ENCODE measurements at places on chromosomes 5 and 9.

DNA sequence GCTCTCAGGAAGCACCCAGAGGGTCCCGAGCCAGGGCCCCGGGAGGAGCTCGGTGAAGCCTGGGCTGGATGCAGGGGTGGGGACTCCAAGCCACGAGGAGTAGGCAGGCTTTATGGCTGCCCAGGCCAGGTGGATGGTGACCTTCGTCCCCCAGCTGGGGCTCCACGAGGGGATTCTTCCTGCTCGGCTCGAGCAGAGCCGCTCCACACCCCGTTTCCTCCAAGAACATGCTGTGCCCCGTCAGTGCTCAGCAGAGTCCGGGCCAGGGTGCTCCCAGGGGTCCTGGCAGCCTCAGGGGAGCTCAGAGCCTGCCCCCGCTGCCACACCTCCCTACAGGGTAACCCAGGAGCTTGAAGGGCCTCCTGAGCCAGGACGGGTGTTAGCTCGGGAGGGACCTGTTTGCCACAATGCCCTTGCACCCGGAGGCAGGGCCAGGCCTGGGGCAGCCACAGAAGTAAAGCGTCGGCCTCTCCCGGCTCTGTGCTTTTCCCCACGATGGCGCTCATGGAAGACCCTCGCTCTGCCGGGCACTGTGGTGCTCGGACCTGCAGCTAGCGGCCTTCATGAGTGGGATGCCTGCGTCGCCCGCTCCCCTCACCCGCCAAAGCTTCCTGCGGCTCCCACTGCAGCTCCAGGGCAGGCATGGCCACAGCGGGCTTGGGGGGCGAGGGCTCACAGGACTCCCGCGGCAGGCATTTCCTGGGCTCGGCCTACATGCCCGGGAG is 86.8 kb downstream of the KCNT1 start:
- H3K27me3 ChIP-seq = peaks cover 3% of the 10 kb centered on the region
- no peak for DNase-seq
- H3K4me3 ChIP-seq = no peak overlapping the region
- H3K4me1 ChIP-seq = no peaks in the 10 kb centered on the region
- H3K36me3 ChIP-seq = no peaks in the 10 kb centered on the region

- H3K4me3 ChIP-seq = no peak overlapping the region
- H3K4me1 ChIP-seq = no peaks in the 10 kb centered on the region
- no peak overlapping the region for H3K27ac ChIP-seq
- DNase-seq = no peak
These were observed 494.5 kb upstream of the GRAMD2B start for GRCh38 chr5:125928663-125929062.

DNA sequence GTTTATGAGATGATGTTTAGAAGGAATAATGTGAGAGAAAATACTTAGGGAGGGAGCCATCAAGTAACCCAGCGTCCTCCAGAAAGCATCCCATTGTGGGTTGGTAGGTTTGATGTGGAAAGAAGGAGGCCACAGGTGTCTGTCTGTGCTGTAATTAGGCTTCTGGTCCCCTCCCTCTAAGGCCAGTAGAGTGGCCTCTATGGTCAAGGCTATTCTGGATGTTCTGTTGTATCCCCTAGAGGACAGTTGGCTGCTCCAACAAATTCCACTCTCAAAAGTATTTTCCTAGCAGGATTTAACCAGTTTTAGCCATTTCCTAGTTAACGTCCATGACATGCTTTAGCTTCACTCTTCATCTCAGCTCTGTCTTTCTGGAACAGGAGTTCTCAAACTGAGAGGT is 106.5 kb downstream of the EGFLAM start:
- H3K36me3 ChIP-seq = no peaks in the 10 kb centered on the region
- no peak overlapping the region for H3K4me3 ChIP-seq
- no peak overlapping the region for H3K27ac ChIP-seq
- H3K4me1 ChIP-seq = no peaks in the 10 kb centered on the region
- DNase-seq = no peak

- no peaks in the 10 kb centered on the region for H3K36me3 ChIP-seq
- no peak for DNase-seq
- no peak overlapping the region for H3K27ac ChIP-seq
- H3K4me3 ChIP-seq = no peak overlapping the region
These were observed 6.8 kb upstream of the PRUNE2 start for GRCh38 chr9:76912636-76913275.

- H3K27me3 ChIP-seq = peaks cover 4% of the 10 kb centered on the region
- no peak overlapping the region for H3K27ac ChIP-seq
- H3K4me1 ChIP-seq = no peaks in the 10 kb centered on the region
- H3K4me3 ChIP-seq = no peak overlapping the region
These were observed 61.9 kb upstream of the GHR start for GRCh38 chr5:42361315-42361688.

DNA sequence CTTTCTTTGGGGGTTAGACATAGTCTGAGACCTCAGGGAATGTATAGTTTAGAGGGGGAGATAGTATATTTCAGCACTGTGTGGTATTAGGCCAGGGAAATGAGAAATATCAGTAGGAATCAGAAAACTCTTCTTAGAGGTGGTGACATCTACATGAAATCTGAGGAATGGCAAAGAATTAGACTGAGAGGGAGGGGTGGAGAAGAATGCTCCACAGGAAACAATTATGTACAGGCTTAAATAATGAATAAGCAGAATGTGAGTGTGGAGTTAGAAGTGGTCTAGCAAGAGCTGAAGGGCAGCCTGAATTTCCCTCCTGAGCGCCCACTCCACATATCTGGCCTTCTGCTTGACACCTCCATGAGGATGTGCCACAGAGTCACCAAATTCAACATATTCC is 3.6 kb upstream of the MACIR start:
- no peaks in the 10 kb centered on the region for H3K36me3 ChIP-seq
- DNase-seq = no peak
- no peak overlapping the region for H3K27ac ChIP-seq
- no peaks in the 10 kb centered on the region for H3K27me3 ChIP-seq

DNA sequence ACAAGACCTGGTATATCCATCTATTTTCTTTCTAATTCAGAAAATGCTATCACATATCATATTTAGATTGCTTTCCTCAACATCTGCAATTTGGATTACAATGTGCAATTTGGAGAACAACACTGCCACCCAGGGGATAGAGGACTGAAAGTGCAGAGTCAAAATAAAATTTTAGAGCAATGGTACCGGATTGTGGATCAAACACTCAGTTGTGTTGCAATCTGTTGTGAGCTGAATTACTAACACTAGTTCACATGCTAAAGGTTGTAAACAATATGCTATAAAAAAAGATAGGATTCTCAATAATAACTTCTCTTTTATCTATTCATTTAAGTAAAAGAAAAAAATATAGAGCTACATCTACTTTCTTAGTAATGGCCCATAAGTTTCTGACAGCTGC is 11.9 kb upstream of the SRFBP1 start:
- H3K27me3 ChIP-seq = peaks cover 13% of the 10 kb centered on the region
- H3K4me1 ChIP-seq = peaks cover 8% of the 10 kb centered on the region
- no peaks in the 10 kb centered on the region for H3K36me3 ChIP-seq
- H3K4me3 ChIP-seq = no peak overlapping the region

DNA sequence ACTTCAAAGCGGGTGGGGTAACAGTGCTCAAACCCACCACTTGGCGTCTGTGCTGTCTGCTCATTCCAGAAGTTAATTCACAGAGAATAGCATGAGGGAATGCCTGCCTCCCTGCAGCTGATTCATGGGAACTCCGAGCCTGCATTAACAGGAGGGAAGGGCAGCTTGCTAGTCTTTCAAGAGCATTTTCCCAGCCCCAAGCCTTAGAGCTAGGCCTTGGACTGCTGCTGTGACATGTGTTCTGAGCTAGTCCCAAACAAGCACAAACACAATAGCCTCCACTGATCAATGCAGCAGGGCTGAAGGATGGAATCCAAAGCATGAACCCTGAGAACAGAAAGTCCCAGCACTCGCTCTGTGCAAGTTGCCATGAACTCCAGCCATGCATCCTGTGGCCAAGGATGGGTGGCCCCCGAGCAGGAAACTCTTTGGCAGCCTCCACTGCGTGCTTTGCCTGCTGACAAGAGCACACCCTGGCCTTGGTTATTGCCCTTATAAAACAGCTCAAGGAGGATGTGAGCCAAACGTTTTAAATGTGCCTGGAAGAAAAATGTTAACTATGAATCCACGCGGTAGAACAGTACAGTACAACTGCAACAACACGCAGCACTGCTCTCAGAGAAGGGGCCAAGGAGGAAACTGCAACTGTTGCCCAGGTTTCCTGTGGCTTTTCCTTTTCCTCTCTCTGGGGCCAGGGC is 653.1 kb upstream of the KLF4 start:
- H3K27ac ChIP-seq = peak overlapping the region; percentile 97
- no peak overlapping the region for H3K4me3 ChIP-seq
- H3K36me3 ChIP-seq = no peaks in the 10 kb centered on the region

DNA sequence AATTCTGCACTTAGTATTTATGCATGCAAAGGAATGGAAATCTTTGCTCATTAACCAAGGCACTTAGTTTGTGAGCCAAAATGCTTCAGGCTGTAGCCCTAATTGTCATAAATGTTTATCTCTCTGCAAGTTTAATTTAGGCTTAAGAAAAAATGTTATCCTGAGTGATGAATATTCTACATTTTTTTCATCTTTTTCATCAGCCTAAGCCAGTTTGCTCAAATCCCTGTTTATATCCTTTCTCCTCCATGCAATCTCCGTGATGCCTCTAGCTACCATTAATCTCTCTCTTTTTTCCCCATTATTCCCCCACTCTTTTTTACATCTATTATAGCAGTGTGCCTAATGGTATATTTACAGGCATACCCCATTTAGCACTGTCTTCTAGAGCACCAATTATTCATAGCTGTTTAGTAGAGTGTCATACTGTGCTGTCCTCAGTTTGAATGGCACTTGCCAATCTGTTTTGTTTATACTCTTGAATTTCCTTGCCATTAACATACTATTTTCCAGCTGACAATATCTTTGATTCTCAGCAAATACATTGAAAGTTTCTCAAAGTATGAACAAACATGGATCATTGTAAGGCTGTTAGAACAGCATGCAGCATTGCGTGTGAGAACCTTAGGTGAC is 1457.0 kb downstream of the MAT2B start:
- no peak overlapping the region for H3K27ac ChIP-seq
- no peaks in the 10 kb centered on the region for H3K36me3 ChIP-seq
- H3K4me3 ChIP-seq = no peak overlapping the region
- no peaks in the 10 kb centered on the region for H3K4me1 ChIP-seq

- peak overlapping the region; percentile 52 for H3K27ac ChIP-seq
- DNase-seq = no peak
- H3K27me3 ChIP-seq = no peaks in the 10 kb centered on the region
- no peak overlapping the region for H3K4me3 ChIP-seq
These were observed 41.0 kb downstream of the BASP1 start for GRCh38 chr5:17258431-17258830.

DNA sequence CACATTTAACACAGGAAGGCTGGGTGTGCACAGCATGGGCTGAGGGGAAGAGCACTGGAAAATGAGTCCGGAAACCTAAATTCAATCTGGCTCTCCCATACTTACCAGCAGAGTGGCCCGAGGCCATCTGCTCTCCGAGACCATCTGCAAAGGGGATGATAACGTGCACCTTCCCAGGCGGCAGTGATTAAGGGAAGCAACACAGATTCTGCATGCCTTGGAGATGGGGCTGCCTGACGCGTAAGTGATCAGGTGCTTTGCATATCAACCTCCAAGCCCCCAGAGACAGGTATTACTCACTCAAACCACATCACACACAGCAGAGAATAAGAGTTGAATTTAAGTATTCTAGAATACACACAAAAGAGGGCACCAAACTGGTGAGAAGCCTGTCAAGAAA is 9.1 kb downstream of the EPB41L4B start:
- H3K4me1 ChIP-seq = peaks cover 55% of the 10 kb centered on the region
- H3K27me3 ChIP-seq = no peaks in the 10 kb centered on the region
- H3K27ac ChIP-seq = peak overlapping the region; percentile 75

- no peak overlapping the region for H3K27ac ChIP-seq
- no peaks in the 10 kb centered on the region for H3K4me1 ChIP-seq
- no peak for DNase-seq
- no peaks in the 10 kb centered on the region for H3K36me3 ChIP-seq
- H3K27me3 ChIP-seq = peaks cover 17% of the 10 kb centered on the region
These were observed 47.0 kb upstream of the EGFLAM start for GRCh38 chr5:38211354-38211710.

DNA sequence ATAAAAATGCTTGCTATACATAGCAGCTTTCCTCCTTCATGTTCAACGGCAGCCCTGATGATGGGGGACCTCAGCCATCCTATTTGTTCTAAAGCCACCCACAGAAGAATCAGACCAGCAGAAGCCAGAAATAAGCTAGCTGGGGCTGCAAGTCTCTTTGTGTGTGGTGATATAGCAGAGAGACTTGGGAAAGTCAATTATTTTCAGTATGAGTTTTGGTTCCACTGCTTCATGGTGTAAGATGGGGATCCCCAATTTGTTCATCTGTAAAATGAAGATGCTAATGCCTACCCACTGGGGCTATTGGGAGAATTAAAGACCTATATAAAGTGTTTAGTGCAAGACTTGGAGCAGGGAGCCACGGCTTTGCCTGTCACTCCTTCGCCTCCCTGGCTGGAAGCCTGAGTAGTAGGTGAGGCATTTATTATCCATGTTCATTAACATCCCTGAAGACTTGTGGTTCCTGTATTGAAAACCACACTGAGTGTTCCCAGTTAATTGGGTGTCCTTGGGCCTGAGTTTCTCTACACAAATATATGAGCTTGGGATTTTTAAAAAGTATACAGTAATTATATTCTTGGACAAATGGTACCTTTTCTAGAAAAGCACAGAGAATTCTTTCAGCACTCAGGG is 210.1 kb upstream of the SLC24A2 start:
- H3K4me3 ChIP-seq = no peak overlapping the region
- no peaks in the 10 kb centered on the region for H3K36me3 ChIP-seq
- DNase-seq = no peak
- no peaks in the 10 kb centered on the region for H3K27me3 ChIP-seq
- H3K4me1 ChIP-seq = peaks cover 39% of the 10 kb centered on the region

GRCh38 chr5:135446206-135446605 is 942 bp downstream of the DCANP1 start:
- H3K4me1 ChIP-seq = peaks cover 7% of the 10 kb centered on the region
- no peak overlapping the region for H3K27ac ChIP-seq
- no peaks in the 10 kb centered on the region for H3K36me3 ChIP-seq

DNA sequence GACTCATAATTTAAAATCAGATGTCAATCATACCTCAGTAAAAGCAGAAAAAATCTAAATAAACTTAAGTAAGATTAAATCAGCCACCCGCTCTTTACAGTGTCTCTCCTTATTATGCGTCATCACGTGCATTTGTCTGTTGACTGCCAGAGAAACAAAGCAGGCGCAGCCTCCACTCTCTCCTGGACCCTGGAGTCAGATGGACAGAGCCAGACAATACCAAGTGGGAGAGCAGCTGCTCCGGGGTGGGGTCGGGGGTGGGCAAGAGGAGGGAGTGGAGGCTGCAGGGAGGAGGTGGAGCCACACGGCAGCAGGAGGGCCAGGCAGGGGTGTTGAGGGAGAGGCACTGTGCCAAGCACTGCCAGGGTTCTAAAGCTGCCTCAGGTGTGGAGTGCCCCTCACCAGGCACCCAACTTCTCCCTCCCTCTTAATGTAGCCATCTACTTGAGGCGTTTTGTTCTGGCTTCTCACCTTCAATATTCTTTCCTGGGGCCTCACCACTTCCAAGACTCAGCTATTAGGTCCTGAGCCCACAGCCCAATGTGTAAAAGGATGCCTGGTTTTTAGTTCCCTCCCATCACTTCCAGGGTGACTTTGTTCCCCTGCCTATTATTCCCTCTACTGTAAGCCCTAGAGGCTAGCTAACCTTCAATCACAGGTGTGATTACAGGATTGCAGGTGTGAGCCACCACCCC is 96.3 kb downstream of the GLDC start:
- no peaks in the 10 kb centered on the region for H3K36me3 ChIP-seq
- H3K4me3 ChIP-seq = no peak overlapping the region
- peaks cover 32% of the 10 kb centered on the region for H3K4me1 ChIP-seq
- H3K27me3 ChIP-seq = no peaks in the 10 kb centered on the region
- no peak for DNase-seq

- no peaks in the 10 kb centered on the region for H3K4me1 ChIP-seq
- no peak overlapping the region for H3K4me3 ChIP-seq
- H3K36me3 ChIP-seq = no peaks in the 10 kb centered on the region
- peaks cover 15% of the 10 kb centered on the region for H3K27me3 ChIP-seq
- DNase-seq = no peak
- no peak overlapping the region for H3K27ac ChIP-seq
These were observed 53.5 kb downstream of the PPP2R2B start for GRCh38 chr5:146825033-146825432.
